Smooth muscle cell of the brain vasculature (primary cell): ENCODE measurements at places on chromosomes 3 and 15.

- no peak for DNase-seq
Measured at GRCh38 chr3:151178208-151178845, 24.7 kb downstream of the GPR171 start.

DNA sequence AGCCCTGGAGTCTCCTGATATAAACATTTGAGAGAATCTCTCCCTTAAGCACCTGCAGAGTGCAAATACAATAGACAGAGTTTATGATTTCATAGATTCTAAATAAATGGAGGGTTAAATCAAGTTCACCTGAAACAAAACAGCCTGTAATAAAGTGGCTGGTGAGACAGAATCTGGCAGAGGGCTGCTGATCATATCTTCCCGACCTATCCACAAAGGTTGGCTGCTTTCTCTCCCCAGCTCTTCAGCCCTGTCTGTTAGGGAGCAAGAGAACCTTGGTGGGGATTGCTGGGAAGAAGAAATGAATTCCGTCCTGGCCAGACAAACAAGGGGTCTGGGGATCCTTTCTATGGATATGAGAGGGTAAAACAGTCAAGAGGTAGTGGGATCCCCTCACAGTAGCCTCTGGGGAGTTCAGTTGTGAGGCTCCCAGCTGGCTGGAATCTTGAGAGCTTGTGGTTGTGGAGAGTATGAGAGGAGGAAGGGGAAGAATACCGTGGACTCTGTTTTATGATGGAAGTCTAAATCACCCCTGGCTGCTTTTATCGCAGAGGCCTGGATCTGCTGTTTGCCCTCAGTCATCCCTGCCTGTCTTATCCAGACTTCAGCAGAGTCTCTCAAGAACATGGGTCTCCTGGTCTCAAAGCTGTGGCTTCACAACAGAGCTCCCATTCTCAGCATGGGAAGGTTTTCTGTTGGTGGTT is 451.3 kb downstream of the NTRK3 start:
- DNase-seq: no peak

- DNase-seq: no peak
Measured at GRCh38 chr15:100461049-100461448, 67.7 kb downstream of the CERS3 start.

DNA sequence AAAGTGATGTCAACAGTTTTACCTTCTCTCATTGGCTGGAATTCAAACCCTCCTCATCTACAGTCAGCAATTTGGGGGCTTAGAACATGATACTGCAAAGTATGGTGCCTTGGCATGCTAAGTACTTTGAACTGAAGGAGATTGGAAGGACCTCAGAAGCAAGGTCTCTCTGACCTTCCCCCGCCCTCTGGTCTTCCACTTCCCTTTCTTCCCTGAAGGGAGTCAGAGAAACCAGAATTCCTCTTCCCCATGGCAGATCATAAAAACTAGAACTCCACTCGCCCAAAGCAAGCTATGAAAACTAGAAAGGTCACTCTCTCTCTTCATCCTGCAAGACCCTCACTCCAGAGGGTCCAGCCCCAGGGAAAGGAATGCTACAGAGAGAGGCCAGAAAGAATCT is 64.2 kb downstream of the CD200R1L start:
- no peak for DNase-seq

DNA sequence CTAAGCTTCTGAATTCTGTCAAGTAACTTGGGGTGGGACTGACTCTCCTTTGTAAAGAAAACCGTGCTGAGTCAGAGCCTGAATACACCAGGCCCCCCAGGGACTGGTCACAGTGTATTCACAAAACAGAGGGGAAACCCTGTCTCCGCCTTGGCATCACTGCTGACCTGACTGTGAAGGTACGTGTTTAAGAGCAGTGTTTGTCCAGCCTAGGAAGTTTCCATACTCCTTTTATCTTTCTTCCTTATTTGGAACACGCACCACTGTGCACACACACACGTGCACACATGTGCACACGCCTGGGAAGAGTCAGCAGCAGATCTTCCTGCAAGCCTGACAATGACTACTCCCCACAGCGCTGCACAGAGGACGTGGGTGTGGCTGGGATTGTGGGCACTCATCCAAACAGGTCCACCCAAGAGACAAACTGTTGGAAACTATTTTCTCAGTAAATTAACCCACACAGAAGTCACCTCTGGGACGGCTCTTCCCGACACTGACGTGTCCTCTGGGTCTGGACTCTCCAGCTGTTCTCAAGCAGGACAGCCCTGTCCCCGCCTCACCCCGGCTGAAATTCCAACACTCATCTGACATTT is 87.7 kb downstream of the ATP10A start:
- no peak for DNase-seq

- DNase-seq: no peak
Measured at GRCh38 chr3:141412936-141413354, 44.6 kb downstream of the ZBTB38 start.
